ENCODE measurements at places on chromosomes 2 and 18.

DNA sequence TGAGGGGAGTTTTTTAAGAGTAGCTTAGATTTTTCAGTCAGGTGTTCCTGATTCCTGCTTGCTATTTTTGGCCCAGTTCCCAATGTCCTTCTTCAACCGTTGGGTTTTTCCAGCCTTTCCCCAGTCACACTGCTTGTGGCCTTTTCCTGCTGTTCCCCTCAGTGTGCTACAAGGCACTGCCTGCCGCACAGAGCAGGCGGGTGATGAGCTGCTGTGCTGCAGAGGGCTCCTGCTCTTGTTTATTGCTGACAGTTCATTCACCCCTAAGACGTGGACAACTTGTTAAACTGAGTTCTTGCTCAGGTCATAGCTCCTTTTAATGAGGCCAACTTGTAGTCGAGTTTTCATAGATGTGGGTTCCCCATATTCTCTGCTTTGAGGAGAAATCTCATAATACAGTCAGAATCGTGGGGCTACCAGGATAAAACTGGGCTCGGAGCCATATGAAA is 20.6 kb downstream of the EIF4E2 start:
- DNase-seq, result no peak

DNA sequence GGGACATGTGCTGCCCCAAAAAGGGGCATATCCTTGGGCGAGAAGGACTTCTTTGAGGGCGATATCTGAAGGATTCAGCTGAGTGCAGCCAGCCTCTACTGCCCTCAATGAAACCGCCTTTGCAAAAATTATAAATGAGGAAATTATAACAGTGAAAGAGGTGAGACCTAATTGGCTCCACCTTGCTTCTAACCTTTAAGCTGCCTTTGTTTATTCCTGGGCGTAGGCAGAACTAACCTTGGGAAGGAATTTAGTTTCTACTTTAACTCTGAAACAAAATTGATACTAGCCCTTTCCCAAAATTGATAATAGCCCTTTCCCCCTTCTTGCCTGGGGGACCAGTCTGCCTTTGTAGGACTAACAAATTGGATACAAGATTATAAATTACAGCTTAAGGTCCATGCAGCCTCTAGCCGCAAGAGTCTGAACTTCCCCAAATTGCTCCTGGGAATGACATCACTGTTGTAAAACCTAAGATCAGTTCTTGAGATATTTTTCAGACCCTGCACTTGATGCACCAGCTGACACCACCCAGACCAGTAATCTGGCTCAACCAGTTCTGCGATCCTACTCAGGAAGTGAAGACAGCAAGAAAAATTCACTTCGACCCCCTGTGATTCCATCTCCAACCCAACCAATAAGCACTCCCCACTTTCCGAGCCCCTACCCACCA is 36.0 kb upstream of the ASAP2 start:
- DNase-seq, result peak; percentile 10

DNA sequence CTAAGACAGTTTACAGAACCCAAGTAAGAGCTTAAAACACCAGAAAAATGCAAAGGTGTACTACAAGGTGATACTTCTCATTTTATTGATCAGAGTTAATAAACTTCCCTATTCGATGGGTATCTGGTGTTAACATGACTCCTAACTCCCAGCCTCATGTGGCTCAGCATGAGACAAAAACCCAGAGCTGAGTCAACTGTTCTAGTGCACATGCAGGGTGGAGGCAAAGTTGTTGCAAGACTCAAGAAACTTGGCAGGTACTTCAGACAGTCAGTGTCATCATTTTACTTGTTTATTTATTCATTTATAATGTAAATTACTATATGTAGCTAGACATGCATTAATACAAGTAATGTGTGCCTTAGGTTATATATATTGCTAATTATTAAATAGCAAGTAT is 216.6 kb upstream of the DSEL start:
- DNase-seq, result no peak

DNA sequence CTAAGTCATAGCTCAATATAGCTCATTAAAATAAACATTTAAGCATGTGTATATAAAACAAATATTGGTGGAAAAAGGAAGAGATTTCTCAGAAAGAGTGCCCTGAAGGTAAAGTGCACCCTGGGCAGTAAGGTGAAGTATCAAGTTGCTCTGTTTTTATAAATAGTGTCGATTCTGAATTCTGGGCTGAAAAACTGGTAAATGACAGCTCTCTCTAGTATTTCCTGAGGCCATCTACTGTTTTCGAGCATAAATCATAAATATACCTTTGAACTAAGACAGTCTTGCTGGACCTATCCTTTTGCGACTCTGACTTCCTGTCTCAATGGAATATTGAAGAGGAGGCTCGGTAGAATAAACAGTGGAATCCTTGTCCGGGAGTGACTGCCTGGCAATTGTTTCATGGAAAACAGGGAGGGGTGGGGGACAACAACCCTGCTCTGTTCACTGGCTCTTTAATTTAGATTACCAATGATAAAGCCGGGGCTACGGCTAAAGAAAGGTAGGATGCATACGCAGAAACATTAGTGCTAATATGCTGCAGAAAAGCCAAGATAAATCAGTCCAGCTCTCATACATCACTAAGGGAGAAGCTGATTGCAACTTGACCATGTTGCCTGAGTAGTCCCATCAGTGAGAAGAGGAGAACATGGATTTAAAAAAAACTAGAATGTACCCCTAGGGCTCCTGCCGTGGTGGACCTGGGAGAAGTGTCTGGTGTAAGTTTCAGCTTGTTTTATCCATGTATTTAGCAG is 124.1 kb downstream of the RAPGEF4 start:
- DNase-seq, result no peak

- DNase-seq, result peak; percentile 39
Measured at GRCh38 chr18:44130376-44130942, 550.2 kb upstream of the SETBP1 start.

- DNase-seq, result no peak
Measured at GRCh38 chr18:470661-471501, 29.6 kb downstream of the COLEC12 start.

- no peak for DNase-seq
Measured at GRCh38 chr2:26483957-26484565, 6.1 kb upstream of the OTOF start.

GRCh38 chr2:151878655-151879563 is 50.7 kb upstream of the ARL5A start:
- DNase-seq, result peak; percentile 13

GRCh38 chr2:47645246-47645645 is 137.7 kb upstream of the MSH6 start:
- no peak for DNase-seq

DNA sequence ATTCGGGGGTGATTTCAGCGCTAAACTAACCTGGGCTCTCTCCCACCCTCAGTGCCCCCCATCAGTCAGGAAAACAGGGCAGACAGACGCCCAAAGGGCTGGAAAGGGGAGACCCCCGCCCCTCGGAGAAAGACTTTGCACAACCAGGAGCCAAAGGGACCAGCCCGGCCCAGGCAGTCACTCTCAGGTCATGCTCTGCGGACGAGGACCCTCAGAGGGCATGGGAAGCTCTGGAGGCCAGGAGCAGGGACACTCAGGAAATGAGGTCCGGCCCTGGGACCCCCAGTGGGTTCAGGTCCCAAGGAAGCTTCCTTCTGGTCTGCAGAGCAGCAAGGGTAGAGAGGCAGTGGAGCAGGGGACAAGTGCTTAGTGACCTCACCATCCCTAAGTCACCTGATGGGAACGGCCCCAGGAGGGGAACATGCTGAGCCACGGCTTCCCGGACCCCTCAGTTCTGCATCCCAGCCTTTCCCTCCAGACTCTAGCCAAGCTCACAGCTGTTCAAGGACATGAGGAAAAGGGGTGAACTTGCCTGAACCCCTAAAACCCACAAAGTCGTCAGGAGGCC is 88.0 kb upstream of the GPC1 start:
- no peak for DNase-seq

- peak; percentile 88 for DNase-seq
Measured at GRCh38 chr2:61263830-61264229, 101.8 kb downstream of the C2orf74 start.

GRCh38 chr2:110948027-110948674 is 172.6 kb upstream of the BCL2L11 start:
- DNase-seq, result no peak

GRCh38 chr2:36389577-36389976 is 34.0 kb downstream of the CRIM1 start:
- no peak for DNase-seq

- no peak for DNase-seq
Measured at GRCh38 chr18:74489676-74490075, 6.5 kb upstream of the CNDP2 start.

DNA sequence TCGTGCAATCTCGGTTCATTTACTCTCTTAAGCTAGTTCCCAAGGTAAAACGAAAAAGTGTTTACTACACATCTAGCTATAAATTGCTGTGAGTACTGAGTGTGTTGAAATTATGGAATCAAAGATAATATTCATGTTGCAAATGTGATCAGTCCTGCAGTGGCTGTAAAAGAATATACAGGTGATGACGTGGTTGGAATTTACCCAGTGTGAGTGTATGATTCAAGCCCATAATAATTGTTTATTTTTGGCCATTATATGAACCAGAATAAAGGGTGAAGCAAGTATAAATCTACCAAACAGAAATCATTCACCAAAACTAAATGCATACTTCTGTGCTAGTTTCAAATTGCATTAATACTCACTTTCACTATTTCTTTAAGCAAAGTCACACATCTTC is 1363.6 kb upstream of the CHAC2 start:
- no peak for DNase-seq

- DNase-seq, result no peak
Measured at GRCh38 chr18:45316127-45316526, 299.1 kb upstream of the SLC14A2 start.

GRCh38 chr2:218217360-218218267 is 625 bp downstream of the ARPC2 start:
- DNase-seq, result peak; percentile 46

DNA sequence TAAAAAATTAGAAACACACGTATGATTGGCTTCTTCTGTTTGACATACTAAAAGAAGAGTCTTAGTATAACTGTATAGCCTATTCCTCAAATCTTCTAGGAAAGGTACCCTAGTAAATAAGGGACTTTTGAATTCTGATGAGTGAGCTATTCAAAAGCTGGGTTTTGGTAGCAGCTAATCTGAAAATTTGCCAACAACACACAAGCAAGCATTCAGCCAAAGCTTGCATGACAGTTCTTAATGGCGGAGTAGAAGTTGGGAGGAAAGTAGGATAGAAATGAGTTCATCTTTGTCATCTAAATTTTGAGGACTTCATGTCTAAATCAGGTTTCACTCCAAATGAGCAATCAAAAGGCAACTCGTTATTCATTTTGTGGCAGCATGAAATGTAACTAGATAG is 813.0 kb downstream of the MBD2 start:
- DNase-seq, result no peak

DNA sequence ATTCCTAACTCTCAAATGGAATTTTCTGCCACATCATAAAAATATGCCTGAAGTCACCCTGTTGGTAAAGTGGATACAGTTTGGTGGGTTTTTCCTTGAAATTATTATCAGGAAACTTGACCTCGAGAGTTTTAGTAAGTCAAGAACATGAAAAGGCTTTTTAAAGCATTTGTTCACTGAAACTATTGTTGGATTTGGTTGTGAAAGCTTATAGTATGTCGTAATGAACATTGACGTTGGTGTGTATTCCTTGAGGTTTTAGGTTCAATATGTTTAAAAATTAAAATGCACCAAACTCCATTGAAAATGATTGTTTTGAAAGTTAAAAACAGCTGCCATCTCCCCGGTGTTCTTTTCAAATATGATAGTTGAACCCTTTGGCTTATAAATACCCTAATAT is 30.8 kb downstream of the AOX1 start:
- no peak for DNase-seq

GRCh38 chr18:9755615-9756014 is 47.5 kb downstream of the RAB31 start:
- DNase-seq, result no peak

- DNase-seq, result no peak
Measured at GRCh38 chr2:181892799-181893435, 1.4 kb downstream of the ITPRID2 start.

- DNase-seq, result no peak
Measured at GRCh38 chr18:67331857-67332256, 184.7 kb downstream of the DSEL start.

- DNase-seq, result peak; percentile 76
Measured at GRCh38 chr2:41932241-41933045, 115.4 kb upstream of the PKDCC start.

GRCh38 chr18:49934457-49934856 is 121.1 kb upstream of the ACAA2 start:
- no peak for DNase-seq

DNA sequence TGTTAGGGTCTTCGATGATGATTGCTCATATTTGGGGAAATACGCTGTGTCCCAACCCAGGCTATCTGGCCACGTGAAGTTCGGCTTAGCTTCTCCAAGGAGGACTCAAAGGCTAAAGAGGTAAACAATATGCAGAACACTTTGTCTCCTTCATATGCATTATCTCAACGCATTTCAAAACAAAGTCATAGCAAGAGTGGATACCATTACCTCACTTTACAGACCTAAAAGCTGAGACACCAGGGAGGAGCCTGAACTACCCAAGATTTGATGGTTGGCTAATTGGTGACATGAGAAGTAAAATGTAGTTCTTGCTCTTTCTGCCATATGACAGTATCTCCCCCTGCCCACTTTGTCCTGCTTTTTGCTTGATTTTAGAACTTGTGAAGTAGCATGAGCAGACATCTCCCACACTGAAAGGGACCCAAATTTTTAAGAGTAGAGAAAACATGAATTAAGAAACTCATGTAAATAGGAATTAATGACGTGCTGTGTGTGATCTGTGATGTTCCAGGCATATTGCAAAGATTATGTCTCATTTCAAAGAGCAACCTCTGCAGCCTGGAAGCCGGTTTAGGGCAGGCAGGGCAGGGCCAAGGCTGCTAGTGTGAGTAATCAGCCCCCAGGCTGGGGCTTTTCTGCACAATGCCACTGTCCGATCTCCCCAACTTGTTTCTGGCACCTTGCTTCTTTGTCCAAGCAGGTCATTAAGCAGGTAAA is 144.5 kb downstream of the BCL11A start:
- no peak for DNase-seq

GRCh38 chr18:21799721-21800120 is 59.1 kb downstream of the MIB1 start:
- DNase-seq, result no peak

- DNase-seq, result no peak
Measured at GRCh38 chr2:106068451-106068850, 125.7 kb downstream of the UXS1 start.

GRCh38 chr2:196510246-196510645 is 129.3 kb upstream of the CCDC150 start:
- DNase-seq, result no peak

- no peak for DNase-seq
Measured at GRCh38 chr18:58990720-58991119, 126.0 kb downstream of the ZNF532 start.

DNA sequence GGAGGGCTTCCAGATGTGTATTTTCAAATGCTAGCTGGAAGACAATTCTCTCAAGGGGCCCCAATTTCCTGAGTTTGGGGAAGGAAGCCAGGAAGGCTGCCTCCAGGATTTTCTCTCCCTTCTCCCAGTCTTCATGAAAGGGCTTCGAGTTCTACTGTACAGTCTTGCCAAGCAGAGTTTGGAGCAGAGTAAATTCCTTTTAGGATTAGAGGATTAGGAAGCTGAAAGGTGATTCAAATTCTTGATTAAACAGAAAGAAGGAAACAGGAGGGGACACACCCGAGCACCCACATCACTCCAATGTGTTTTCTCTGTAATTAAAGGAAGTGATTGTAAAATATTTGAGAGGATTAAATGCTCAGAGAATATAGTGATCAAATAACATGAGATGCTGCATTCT is 217.8 kb downstream of the SETBP1 start:
- no peak for DNase-seq

GRCh38 chr2:74767618-74768017 is 66.3 kb upstream of the HK2 start:
- DNase-seq, result no peak
